ENCODE measurements at places on chromosomes 2 and 18.

DNA sequence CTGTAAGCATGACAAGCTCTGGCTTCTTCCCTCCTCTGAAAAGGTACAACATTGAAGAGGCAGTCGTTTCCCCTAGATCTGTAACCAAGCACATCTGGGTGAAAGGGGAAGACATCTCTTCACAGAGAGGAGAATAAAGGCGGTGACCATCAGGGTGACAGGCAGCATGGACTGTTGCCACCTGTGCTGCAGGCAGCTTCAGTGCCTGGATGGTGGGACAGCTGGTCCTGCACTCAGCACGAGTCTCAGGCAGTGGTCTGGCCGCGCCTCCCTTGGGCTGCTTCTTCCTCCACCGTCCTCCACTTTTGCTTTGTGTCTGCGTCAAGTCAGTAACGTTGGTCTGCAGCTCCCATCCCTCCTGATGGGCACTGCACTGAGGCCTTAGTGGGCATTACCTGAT, 264.4 kb downstream of the NEDD4L start:
- no peak for DNase-seq

- DNase-seq, result no peak
Observed at GRCh38 chr2:48545244-48545643, 15.3 kb downstream of the STON1 start.

DNA sequence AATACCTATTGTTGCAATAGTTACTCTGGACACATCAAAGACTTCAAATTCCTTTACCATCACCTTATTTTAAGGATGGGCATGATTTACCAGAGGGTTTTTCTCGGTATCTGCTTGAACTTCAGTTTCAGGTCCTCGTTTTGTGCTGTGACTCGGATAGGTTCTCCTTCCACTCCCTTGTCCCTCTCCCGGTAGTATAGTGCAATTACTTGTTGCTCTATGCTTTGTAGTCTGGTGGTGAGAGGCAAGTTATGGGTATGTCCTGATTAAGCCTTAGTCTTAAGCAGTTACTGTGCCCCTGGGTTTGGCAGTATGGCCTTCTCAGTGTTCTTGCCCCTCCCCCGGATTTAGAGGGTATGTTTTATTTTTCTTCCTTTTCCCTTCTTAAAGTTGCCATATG, 96.6 kb downstream of the RHBDD1 start:
- DNase-seq, result no peak

- DNase-seq, result no peak
Observed at GRCh38 chr2:41414486-41415230, 633.2 kb upstream of the PKDCC start.

DNA sequence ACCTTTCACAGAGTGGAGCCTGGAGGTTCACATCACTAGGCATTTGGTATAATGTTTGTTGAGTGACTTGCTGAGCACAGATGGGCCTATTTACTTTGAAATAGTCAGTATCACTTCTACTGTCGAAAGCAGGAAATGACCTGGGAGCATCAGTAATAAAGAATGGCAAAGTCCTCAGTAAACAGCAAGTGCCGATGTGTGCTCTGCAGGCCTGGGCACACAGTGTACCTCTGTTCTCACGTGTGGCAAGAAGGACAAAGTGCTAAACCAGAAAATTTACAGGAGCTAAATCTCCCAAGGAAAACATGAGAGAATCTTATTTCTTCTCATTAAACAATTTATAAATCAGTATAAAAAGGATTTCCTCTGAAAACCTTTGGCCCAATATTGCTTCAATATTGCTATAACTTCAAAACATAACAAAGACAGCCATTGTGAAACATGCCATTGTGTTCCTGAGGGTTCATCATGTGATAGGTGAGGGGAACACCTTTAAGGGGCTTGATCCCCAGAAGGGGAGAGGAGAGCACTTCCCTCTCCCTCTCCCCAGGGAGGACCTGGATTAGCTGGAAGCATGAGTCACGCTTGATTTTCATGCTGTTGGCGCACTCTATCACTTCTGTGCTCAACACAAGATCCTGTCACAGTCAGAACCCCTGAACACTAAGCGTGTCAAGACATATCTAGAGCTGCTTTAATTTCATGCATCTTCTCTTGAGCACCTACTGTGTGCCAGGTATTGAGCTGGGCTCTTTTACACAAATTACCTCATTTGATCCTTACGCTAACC, 131.5 kb upstream of the SMAD2 start:
- DNase-seq, result no peak

DNA sequence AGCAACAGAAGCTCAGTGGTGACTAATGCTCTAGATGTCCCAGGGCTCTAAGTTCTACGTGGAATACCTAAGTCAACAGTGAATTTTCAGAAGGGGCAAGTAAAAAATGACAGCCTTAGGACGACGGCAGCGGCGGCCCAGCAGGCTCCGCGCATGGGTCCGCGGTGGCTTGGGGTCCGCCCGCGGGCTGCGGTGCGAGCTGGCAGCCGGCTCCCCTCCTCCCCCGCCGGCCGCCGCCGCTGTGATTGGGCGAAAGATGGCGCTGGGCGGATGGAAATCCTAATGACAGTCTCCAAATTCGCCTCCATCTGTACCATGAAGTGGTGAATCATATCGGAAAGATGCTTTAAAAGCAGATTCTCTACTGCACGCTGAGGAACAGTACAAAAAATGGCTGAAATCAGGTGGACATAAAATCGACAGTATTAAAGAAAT, 74.7 kb downstream of the HNRNPLL start:
- no peak for DNase-seq

DNA sequence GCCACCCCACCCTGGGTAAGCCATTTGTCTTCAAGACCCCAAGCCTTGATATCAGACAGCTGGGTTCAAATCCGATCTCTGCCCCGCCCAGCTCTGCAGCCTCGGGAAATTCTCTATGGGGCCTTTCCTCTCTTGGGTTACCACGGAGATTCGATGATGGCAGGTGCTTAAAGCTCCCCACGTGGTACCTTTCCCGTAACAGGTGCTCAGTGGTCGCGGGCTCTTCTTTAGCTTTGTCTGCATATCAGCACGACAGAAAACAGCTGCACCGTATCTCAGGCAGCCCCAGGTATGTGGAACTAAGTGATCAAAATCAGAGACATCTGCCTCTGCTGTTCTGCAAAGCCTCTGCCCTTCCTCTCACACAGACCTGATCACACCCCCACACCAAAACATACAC, 37.4 kb downstream of the TTC32 start:
- no peak for DNase-seq

DNA sequence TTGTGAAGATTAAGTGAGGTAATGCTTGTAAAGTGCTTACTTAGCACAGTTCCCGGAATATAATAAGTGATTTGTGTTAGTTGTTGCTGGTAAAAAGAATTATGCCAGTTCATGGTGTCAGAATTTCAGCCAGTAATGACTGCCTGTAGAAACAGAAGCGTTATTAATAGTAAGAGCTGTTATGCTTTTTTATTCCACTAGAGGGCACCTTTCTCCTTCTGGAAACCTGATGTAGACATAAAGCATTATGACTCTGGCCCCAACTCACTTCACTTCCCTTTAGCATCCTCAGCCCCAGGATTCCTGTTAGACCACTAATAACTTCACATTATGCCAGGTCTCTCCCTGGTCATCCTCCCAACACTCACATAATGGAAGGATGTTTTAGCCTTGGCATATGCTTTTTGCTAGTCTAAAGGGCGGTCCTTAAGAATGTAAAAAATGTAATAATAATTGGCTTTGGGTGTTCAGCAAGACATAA, 34.9 kb downstream of the C18orf54 start:
- no peak for DNase-seq

DNA sequence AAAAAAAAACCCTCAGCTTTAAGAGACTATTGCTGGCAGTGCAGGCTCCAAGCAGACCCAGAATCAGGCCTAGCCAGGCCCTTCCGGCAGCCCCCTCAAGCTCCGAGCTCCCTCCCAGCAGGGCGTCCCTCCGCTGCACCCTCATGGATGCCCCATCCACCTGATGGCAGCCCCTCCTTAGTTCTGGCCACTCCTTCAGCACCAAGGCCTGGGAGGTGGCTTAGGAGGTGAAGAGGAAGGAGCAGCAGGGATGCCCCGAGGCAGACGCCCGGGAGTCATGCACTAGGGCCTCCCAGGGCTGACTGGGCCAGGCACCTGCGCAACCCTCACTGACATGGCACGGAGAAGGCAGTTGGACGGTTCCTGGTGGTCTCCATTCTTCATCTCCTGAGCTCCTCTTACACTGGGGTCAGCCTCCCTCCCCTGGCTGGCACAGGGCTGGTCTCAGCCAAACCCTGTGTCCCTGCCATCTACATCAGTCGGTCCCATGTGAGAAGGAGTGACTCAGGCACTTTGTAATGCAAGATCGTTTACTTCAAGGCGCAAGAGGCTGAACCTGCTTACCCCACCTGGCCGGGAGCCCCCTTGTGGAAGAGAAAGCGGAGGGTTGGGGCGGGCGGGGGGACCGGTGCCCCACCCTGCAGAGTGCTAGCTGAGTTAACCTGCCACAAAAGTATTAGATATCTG, 53.5 kb upstream of the ID2 start:
- DNase-seq, result no peak

- DNase-seq, result no peak
Observed at GRCh38 chr2:122028371-122029100, 273.1 kb downstream of the TSN start.

DNA sequence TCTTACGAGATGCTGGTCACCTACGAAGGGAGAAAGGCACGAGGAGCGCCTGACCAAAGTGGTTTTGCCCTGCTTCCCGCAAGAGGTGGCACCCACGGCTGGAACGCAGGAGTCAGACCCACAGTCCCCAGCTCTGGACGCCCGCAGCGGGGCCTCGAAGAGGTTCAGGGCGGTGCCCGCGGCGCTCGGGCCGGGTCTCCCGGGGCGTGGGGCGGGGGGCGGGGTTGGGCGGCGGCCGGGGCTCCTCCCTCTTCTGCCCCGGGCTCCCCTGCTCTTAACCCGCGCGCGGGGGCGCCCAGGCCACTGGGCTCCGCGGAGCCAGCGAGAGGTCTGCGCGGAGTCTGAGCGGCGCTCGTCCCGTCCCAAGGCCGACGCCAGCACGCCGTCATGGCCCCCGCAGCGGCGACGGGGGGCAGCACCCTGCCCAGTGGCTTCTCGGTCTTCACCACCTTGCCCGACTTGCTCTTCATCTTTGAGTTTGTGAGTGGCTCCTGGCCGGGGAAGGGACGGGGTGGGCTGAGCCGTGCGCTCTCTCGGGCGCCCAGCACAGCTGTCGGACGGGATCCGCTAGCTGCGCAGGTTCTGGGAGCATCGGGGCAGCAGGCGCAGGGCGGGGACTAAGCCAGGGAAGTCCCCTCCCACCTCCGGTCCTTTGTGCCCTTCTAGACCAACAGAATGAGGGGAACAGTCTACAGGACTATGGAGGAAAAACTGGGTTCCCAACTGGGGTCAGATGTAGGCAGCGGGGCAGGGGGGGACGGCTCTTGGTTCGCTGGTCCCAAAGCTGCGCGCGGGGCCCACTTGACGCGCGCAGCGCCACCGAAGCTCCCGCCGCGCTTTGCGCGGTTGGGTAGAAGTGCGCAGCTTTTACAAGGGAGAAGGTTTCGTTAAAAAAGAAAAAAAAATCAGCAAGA, at the start of gene MAL:
MAL (plus strand) TSS at position 303 of the 914 bp plus-strand sequence; CDS start at position 388, 85 bp downstream.
- DNase-seq, result peak; percentile 57

GRCh38 chr2:112185131-112185530, 46.9 kb downstream of the FBLN7 start:
- DNase-seq, result no peak

DNA sequence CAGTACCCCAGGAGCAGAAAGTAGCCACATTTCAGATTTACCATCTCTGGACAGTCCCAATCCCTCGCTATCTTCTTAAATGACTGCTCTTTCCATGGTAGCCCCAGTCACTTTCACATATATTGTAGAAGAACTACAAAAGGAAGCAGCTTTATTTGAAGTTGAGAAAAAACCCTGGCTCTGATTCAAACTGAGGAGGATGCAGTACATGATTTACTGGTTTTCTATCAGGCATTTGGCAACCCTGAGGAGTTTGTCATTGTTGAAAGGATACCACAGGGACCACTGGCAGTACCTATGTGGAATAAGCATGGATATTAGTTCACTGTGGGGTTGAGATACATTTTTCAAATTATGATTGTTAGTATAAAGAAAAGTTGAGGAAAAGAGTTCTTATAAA, 640.9 kb upstream of the SETBP1 start:
- DNase-seq, result no peak

- DNase-seq, result no peak
Observed at GRCh38 chr2:33652830-33653229, 53.7 kb upstream of the FAM98A start.
